ENCODE measurements at places on chromosomes 13 and 19. TPM values are rescaled to one million over a fixed set of nuclear protein-coding genes. Genes with fewer than 3 reads are reported as not detected.

The ZNF69 gene
- total RNA-seq: 18.0 TPM

The TMEM38A gene
- 0.58 TPM for total RNA-seq

The CAPN12 gene
- total RNA-seq: 1.3 TPM

DNA sequence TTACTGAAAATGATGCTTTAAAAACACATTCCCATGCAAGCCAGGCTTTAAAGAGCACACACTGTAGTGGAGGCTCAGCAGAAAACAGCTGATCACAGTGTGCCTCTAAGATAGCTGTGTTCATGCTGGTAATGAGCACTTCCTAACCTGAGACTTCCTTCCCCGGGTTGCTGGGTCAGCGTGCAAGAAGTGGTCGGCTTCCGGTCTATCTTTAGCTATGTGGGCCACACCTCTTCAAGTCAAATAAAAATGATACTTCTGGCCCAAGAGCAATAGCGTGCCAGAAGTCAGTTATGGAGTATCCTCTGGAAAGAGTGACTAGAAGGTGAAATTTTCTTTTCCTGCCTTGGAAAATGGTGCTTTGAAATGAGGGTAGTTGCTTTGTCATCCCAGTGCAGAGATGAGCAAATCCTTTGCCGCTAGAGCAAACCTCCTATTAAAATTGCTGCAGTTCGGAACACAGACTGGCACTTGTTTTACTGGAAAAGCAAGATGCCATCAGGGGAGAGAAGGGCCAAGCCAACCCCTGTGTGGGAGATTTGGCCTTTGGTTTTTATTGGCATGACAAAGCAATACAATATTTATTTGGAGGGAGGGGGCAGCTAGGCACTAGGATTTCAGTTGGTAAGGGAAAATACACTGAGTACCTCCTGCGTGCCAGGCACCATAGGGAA, 64.2 kb downstream of the ARHGAP35 start:
- peak; percentile 62 for DNase-seq
- H3K4me1 ChIP-seq: peaks cover 48% of the 10 kb centered on the region
- no peak overlapping the region for H3K4me3 ChIP-seq
- peaks cover 33% of the 10 kb centered on the region for H3K36me3 ChIP-seq

- no peaks in the 10 kb centered on the region for H3K36me3 ChIP-seq
- H3K4me1 ChIP-seq: no peaks in the 10 kb centered on the region
These were observed 1692.9 kb upstream of the SLC10A2 start for GRCh38 chr13:104759069-104759468.

- no peaks in the 10 kb centered on the region for H3K36me3 ChIP-seq
- peaks cover 12% of the 10 kb centered on the region for H3K4me1 ChIP-seq
- H3K27ac ChIP-seq: no peak overlapping the region
These were observed 43.1 kb downstream of the PCCA start for GRCh38 chr13:100131863-100132574.

DNA sequence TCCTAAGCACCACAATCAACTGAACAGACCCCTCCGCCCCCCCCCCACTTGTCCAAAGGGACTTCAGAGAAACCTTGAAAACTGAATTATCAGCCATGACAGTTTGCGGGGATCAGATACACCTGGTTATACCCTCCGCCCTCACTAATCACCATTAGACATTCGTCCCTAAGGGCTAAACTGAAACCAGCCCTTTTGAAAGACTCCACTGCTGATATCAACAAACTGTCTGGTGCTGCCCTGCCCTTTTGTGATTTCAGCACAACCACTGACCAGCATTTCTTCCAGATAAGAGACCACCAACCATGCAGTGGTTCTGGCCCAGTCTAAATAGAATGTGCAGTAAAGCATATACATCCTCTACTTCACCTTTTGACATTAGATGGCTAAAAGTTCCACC, 1422.9 kb downstream of the EFNB2 start:
- H3K4me1 ChIP-seq: no peaks in the 10 kb centered on the region
- no peak overlapping the region for H3K4me3 ChIP-seq
- H3K27ac ChIP-seq: no peak overlapping the region

DNA sequence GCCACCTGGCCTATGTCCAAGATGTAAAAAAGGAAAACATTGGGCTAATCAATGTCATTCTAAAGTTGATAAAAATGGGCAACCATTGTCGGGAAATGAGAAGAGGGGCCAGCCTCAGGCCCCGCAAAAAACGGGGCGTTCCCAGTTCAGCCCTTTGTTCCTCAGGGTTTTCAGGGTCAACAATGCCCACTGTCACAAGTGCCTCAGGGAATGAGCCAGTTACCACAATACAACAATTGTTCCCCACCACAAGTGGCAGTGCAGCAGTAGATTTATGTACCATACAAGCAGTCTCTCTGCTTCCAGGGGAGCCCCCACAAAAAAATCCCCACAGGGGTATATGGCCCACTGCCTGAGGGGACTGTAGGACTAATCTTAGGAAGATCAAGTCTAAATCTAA, 112.5 kb downstream of the ZNF486 start:
- DNase-seq: no peak
- H3K36me3 ChIP-seq: no peaks in the 10 kb centered on the region
- H3K4me3 ChIP-seq: no peak overlapping the region
- H3K27me3 ChIP-seq: no peaks in the 10 kb centered on the region
- no peak overlapping the region for H3K27ac ChIP-seq

- peak; percentile 41 for DNase-seq
- H3K4me1 ChIP-seq: peaks cover 43% of the 10 kb centered on the region
- H3K27ac ChIP-seq: peak within 1 kb of the TSS; percentile 68
- peak within 1 kb of the TSS; percentile 57 for H3K4me3 ChIP-seq
- no peaks in the 10 kb centered on the region for H3K36me3 ChIP-seq
These were observed at the start of gene DZIP1 for GRCh38 chr13:95644601-95645052. Gene DZIP1 (minus strand): TSS chr13:95644706. CDS start chr13:95642029, 2,677 bp downstream.

DNA sequence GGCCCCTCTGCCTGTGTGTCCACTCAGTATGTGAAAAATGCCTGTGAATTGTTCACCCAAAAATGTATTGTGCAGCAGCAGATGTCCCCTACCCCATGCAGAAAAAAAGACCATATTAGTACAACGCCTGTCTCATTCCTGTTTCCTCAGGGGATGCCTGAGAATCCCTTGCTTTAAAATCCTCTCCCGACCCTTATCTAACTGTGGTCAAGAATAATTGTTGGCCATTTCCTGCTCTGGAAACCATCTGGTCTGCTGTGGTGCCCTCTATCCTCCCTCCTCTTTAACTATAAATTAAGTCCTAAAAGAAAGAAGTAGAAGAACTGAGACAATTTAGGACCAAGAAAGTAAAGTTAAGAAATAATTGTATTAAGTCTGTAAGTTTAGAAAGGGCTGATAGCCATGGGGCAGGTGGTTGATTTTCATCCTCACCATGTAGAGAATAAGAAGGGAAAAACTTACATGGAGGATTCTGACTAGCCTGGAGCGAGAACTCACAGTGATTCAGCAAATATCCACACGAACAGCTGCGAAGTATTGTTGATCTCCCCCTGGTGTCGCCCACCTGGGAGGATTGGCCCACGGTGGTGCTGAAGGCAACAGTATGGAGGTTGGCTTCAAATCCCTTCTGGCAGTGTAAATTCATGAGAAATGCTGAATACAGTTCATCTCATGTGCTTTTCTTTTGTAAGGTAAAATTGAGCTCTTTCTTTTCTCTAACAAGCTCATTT, 85.6 kb downstream of the COL4A2 start:
- no peaks in the 10 kb centered on the region for H3K36me3 ChIP-seq
- no peak for DNase-seq
- H3K27ac ChIP-seq: no peak overlapping the region
- no peak overlapping the region for H3K4me3 ChIP-seq

DNA sequence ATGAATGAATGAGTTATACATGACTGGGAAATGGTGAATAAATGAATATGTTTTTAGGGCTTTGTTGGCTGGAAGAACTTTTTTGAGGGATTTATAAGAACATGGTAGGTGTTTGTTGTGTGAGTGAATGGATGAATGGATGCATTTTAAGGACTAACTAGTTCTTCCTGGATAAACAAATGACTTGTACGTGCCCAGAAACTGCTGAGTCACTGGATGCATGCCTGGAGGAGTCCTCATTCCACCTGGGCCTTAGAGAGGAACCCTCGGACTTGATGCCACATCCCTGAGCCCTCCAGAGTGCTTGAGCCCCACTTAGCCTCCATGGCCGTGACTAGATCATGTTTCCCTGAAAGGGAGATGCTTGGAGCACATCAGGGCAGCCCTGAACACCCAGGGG, 153.4 kb downstream of the DPF1 start:
- no peak overlapping the region for H3K27ac ChIP-seq
- H3K36me3 ChIP-seq: no peaks in the 10 kb centered on the region

DNA sequence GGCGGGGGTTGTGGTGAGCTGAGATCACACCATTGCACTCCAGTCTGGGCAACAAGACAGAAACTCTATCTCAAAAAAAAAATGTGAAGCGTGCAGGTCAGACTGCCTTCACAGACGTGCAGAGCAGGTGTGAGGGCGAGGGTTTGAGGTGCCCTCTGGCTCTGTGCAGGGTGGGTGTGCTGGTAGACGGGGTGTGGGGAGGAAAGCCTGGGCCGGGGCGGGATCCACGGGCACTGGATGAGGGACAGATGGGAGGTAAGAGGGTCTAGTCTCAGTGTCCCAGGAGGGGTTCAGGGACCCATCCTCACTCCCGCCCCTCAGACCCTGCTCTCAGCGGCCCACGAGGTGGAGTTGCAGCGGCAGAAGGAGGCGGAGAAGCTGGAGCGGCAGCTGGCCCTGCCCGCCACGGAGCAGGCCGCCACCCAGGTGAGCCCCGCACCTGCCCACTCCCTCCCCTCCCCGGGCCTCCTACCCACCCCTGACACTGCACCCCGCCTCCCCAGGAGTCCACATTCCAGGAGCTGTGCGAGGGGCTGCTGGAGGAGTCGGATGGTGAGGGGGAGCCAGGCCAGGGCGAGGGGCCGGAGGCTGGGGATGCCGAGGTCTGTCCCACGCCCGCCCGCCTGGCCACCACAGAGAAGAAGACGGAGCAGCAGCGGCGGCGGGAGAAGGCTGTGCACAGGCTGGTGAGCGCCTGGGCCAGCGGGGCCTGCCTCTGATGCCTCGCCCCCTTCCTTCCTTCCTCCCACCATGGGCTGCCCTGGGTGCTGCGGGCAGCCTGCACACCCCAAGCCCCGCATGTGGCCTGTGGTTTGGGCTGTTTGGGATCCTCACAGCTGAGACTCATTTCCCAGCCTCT, 9.1 kb downstream of the NOP53 start:
- no peak overlapping the region for H3K27ac ChIP-seq
- H3K4me3 ChIP-seq: no peak overlapping the region
- DNase-seq: no peak
- H3K4me1 ChIP-seq: no peaks in the 10 kb centered on the region
- peaks cover 100% of the 10 kb centered on the region for H3K36me3 ChIP-seq

GRCh38 chr13:97000295-97000925, 6.1 kb upstream of the OXGR1 start:
- no peak overlapping the region for H3K4me3 ChIP-seq
- peaks cover 8% of the 10 kb centered on the region for H3K27me3 ChIP-seq
- H3K4me1 ChIP-seq: no peaks in the 10 kb centered on the region

- DNase-seq: peak; percentile 50
- H3K27me3 ChIP-seq: no peaks in the 10 kb centered on the region
- peak overlapping the region; percentile 71 for H3K27ac ChIP-seq
- H3K36me3 ChIP-seq: peaks cover 5% of the 10 kb centered on the region
- no peak overlapping the region for H3K4me3 ChIP-seq
These were observed 5.6 kb downstream of the INAFM1 start for GRCh38 chr19:47280183-47280797.

GRCh38 chr13:106548064-106548696, 12.7 kb upstream of the EFNB2 start:
- peaks cover 48% of the 10 kb centered on the region for H3K36me3 ChIP-seq
- no peak overlapping the region for H3K4me3 ChIP-seq
- H3K27me3 ChIP-seq: no peaks in the 10 kb centered on the region
- no peak overlapping the region for H3K27ac ChIP-seq

Data from stomach (tissue), 19 donors.